ENCODE measurements at places on chromosomes 1 and 21.

DNA sequence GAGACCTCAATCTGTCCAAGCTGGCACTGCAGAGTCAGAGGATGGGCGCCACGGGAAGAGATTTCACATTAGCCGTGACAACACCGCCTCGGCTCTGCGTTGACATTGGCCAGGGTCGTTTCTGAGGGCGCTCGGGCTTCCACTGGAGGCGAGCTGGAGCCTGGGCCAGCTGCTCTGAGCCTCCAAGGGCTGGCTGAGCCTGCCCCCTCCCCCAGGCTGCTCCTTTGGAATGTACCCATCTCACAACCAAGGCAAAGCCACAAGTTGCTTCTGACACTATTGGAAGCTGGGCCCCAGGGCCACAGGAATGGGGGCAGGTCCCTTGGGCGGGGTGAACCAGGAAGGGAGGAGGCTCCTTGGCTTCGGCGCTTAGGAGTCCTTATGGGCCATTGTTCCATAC lies 12.7 kb downstream of the GPR3 start:
- DNase-seq, result no peak

DNA sequence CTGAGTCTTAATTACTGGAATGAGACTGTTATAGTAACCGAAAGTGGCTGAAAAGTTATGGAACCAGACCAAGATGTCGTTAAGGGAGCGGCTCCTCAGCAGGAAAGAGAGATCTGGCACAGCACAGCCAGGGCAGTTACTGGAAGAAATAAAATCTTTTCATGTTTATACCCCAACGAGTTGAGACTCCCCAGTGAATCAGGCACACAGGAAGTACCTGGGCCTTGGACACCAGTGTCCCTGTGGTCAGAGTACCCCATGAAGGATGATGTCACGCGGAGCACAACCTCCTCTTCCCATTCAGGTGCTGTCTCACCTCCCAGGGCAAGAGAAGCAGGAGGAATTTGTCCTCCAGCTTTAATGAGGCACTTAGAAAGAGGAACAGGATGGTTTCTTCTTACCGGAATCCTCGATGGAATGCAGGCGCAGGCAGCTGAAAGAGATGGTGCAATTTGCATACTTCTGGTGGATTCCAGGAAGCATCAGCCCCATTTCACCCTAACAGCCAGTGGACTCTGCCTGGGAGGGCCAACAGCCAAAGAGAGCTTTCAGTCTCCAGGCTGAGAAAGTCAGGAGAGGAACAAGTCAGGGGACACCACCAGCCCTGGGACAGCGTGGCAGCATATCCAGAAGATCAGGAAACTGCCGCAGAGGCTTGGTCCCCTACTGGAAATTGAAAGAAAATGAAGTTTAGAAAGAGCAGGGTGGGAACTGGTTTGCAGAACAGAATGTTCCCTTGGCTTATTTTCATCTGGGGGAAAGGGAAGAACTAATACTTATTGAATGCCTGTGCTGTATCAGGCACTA lies 35.9 kb upstream of the CTTNBP2NL start:
- DNase-seq, result no peak

DNA sequence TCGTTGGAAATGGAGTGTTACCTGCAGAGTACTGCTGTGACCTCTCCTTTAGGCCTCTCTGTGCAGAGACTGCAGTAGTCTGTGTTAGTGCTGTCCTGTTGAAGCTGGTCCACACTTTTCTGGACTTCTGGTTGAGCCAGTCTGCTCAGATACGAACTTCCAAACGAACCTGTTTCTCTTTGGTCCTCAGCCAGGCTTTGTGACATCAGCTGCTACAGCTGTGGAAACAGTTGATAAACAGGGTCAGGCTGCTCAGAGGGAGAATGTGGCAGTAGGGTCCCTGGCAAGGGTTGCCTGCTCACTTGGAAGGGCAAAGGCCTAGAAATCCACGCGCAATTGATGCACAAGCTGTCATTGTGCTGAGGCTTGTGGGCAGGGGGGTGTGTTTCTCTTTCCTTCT lies 98.8 kb downstream of the NOS1AP start:
- DNase-seq, result no peak

DNA sequence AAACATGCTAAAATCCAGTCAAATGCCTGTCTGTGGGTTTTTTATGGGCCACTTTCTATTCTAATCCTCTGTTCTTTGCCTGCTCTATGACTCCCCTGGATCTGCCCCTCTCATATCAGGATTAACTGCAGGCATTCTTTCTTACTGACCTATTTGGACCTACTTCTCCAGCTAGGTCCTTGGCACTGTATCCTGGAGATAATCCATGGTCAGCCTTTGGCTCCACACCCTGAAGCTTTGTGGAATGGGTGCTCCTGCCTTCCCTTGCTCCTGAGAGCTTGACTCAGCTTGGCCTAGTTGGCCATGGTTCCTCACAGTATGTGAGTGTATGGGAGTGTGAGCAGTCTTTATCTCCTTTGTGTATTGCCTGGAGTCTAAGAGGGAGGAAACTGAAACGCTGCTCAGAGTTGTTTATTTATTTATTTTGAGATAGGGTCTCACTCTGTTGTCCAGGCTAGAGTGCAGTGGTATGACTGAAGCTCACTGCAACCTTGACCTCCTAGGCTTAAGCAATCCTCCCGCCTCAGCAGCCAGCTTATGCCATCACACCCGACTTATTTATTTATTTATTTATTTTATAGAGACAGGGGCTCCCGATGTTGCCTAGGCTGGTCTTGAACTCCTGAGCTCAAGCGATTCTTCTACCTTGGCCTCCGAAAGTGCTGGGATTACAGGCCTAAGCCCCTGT lies 28.7 kb upstream of the CDC14A start:
- DNase-seq, result no peak

DNA sequence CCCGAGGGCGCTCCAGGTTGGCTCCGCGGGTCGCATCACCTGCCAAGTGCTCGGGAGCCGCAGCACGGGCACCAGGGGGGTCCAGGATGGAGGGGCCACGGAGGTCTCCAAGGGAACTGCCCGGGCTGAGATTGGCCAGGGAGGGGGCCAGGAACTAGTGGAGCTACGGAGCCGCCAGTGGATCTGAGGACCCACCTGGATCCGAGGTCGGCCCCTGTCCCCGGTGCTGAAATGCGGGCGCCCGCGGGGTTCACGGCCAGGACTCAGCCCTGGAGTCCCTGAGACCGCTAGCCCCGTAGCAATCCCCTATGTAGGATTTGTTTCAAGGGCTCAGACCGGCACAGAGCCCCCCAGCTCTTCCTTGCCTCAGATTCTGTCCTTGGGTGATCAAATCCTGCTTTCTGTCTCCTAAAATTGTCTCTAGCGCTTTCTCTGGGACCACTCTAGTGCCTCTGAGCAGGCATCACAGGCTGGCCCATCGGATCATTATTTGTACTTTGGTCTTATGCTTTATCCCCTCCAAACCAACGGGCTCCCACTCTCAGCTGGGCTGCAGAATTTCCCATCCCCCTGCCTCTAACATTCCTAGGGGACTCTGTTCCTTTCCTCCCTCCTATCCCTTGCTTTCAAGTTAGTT lies 27.3 kb downstream of the KIAA2013 start:
- DNase-seq, result no peak

GRCh38 chr1:220748089-220748934 lies at the start of gene MTARC2:
Gene MTARC2, plus strand, starts transcription at chr1:220748322. Its CDS starts 210 bp downstream, at chr1:220748532.
- no peak for DNase-seq

GRCh38 chr1:45969866-45970265 lies 162.6 kb downstream of the PIK3R3 start:
- no peak for DNase-seq

DNA sequence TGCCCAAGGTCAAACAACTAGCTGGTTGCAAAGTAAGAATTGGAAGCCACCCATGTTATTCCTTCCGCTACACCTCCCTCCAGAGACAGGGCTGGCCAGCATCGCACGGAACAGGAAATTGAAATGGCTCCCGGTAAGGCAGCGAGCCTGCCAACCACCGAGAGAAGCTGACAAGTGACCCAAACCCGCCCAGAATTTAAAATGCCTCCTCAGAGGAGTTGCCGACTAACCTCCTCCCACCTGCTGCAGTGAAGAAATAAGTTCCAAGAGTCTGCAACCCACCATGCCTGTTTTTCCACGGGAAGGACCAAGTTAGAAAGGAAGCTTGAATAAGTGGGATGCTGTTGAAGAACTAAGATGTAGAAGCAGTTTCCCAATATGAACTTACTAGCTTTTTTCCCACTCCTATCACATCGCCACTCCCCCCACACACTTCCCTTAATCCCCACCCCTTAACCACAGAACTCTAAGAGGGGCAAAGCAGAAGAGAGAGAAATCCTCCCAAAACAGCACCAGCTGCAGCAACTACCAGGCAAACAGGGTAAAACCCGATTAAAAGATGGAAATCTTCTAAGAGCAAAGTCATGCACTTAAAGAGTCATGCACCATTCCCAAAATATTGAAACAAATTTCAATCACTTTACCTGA lies 78.6 kb downstream of the TIAM1 start:
- no peak for DNase-seq

All from activated CD8-positive, alpha-beta memory T cell treated with anti-CD3 and anti-CD28 coated beads for 1 hour (primary cell).